ENCODE measurements at places on chromosomes 4 and X. TPM values are rescaled to one million over a fixed set of nuclear protein-coding genes. Genes with fewer than 3 reads are reported as not detected.

DNA sequence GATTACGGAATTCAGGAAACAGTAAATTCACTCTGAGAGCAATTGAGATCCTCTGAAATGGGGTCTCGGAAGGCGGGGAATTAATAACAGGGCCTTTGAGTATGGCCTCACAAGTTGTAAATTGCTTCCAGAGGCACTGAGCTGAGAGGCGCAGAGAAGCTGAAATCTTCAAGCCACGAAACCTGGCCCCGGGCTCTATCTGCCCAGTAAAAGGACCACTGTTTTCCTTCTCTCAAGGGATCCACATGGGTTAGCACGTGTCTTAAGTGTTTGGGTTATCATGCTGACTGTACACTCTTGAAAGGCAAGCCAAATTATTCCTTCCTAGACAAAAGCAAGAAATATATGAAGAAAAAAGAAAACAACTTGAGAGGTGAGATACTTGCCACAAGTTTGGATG lies 1012.9 kb upstream of the FTHL17 start:
- DNase-seq: no peak

- no peak for DNase-seq
Observed at GRCh38 chrX:134525086-134525792, 65.3 kb downstream of the HPRT1 start.

GRCh38 chrX:9785944-9786797 lies at the start of gene SHROOM2:
SHROOM2 (plus strand) TSS chrX:9786429; CDS start chrX:9786546, 117 bp downstream.
- DNase-seq: no peak

GRCh38 chr4:73872316-73873108 lies 3.3 kb downstream of the CXCL1 start:
- no peak for DNase-seq

DNA sequence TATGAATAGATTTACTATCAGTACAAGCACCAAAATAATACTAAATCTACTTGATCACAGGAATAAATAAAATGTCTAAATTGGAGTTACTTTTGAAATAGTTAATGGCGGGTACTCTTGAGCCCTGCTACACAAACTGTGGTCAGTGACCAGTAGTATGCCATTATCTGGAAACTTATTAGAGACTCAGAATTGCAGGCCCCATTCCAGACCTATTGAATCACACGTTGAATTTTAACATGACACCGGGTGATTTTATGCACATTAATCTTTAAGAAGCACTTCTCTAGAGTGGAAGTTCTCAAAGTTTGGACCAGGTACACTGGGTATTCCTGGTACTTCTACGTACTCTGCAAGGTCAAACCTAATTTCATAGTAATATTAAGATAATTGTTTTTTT lies 660.0 kb upstream of the POU3F4 start:
- DNase-seq: no peak

GRCh38 chrX:118990512-118991227 lies 16.3 kb downstream of the LONRF3 start:
- no peak for DNase-seq

DNA sequence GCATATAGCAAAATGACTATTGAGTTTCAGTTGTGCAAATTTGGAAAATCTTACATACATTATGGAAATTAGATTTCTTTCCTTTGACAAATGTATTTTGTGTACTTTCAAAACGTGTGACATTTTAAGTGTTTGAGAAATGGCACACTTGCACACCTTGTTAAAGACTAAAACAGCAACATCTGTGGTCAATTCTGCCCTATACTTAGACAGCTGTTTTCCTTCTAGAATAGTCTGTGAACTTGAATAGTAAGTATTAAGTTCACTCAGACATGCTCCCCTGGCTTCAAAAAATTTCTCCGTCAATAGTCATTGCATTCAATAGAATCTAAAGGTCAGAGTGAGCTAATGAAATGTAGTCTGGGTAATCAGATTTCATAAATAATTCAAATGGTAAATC lies 21.7 kb upstream of the TBC1D9 start:
- no peak for DNase-seq

GRCh38 chr4:40579983-40580382 lies 49.7 kb downstream of the RBM47 start:
- no peak for DNase-seq

GRCh38 chr4:93759506-93759905 lies 69.0 kb upstream of the ATOH1 start:
- DNase-seq: no peak

DNA sequence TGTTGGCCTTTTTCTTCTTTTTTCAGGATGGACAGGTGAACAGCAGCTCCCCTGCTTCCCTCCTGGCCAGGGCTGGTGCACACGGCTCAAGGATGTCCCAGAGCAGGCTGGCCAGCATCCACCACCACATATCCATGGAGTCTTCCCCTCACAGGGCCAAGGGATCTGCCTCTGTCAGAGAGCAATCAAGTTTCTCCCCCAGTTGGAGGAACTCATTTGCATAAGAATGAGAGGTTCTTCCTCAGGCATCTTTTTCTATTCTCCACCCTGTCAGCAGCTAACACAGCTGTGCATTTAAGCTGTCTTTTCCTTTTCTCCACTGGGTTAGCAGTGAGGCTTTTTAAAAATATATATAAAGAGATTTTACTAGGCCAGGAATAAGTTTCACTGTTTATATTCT lies 143.8 kb downstream of the ANAPC10 start:
- DNase-seq: no peak

GRCh38 chrX:113545040-113545439 lies 704.4 kb upstream of the AMOT start:
- DNase-seq: no peak

- DNase-seq: no peak
Observed at GRCh38 chrX:120453985-120454384, 15.1 kb downstream of the LAMP2 start.

- no peak for DNase-seq
Observed at GRCh38 chr4:105088110-105088879, 58.4 kb upstream of the TET2 start.

Gene DDX53
- total RNA-seq: not detected

Gene HAND2
- not detected for total RNA-seq

Gene NOP14
- 22.2 TPM for total RNA-seq

Gene BEX4
- total RNA-seq: 45.3 TPM

Gene ARMCX1
- 36.0 TPM for total RNA-seq

Gene CNOT6L
- 25.0 TPM for total RNA-seq

Gene MAGEA9B
- not detected for total RNA-seq

Gene PHEX
- 1.1 TPM for total RNA-seq
